ENCODE measurements at places on chromosomes 2 and 18. TPM values are rescaled to one million over a fixed set of nuclear protein-coding genes. Genes with fewer than 3 reads are reported as not detected.

- no peak for DNase-seq
These were observed 340.8 kb upstream of the MYT1L start for GRCh38 chr2:2671826-2672225.

The FTCDNL1 gene
- total RNA-seq, result 0.69 TPM

The CACNB4 gene
- total RNA-seq, result 0.26 TPM

The SERPINB7 gene
- total RNA-seq, result 0.16 TPM

DNA sequence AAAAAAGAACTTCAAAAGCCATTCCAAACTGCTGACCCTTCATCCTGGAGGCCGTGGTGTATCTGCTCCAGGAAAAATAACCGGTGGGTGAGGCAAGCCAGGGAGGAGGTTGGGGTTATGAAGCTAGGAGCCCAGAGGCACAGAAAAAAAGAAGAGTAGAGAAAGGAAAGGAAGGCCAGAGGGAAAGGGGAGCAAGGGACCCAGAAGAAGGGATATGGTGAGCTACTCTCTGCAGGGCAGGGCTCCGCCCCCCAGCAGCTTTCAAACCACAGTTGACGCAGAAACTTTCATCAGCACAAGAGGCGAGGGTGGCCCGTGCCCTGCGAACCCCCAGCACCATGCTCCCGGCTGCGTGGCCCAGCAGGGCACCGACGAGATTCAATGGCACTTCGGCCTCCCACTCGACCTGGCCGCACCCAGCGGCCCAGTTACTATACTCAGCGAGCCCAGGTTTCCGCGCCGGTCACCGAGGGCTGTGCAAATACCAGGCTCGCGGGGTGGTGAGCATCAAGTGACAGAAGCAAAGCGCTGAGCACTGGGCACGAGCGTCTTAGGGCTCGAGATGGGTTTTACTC is 665 bp downstream of the MCM6 start:
- DNase-seq, result peak; percentile 65

DNA sequence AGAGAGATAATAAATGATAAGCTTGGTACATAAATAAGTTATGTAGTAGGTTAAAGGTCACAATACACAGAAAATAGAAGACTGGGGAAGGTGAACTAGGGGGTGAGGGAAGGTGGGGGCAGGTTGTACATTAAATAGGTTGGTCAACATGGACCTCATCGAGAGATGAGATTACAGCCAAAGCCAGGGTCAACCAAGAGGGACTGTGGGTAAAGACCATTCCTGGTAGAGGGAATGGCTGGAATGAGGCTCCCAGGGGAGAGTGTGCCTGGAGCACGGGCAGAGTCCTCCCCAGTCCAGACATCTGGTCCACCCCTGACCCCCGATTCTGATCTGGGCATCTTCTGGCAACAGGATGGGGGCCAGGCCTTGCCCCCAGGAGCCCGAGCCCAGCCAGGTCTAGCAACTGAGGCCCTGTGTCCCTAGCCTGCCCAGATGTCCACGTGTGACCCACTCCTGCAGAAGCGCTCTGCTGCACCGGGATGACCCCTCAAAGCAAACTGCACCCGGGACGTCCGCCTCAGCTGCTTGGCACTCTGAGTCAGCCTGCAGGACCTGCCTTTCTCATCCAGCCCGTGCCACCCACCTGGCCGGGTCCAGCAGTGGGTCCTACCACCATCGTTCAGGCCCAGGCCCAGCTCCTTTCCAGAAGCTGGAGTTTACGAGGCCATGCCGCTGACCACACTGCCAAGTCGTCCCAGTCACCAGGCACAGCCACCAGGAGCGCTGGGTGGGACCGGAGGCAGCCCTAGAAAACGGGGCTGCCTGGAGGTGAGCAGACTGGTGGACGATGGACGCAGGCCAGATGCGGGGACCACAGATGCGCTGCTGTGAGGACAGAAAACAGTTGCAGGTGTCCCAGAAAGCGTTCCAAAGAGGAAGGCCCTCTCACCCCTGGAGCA is 56.2 kb upstream of the ID2 start:
- no peak for DNase-seq

GRCh38 chr2:33785201-33786106 is 186.4 kb upstream of the FAM98A start:
- DNase-seq, result no peak

The PFN4 gene
- total RNA-seq, result not detected

The TSN gene
- total RNA-seq, result 31.6 TPM
